ENCODE measurements at places on chromosomes 7 and 10.

- DNase-seq, result no peak
These were observed 26.7 kb upstream of the MKI67 start for GRCh38 chr10:128152741-128153580.

DNA sequence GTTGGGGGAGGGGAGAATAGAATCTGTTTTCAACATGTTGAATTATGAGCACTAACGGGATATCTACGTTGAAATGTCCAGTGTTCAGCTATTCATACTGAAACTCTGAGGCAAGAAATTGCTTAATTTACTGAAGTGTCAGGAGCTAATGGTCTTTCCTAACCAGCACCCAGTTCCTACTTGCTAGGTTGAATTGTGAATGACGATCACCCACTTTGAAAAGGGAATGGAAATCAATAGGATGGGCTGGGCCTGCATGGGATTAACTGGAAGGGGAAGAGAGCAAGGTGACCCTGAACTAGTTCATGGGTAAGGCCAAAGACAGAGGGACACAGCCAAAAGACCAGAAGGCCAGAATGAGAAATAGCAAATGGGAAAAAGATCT is 51.3 kb downstream of the HIPK2 start:
- DNase-seq, result no peak

- DNase-seq, result no peak
These were observed 9.2 kb upstream of the FOXP2 start for GRCh38 chr7:114405427-114405826.

DNA sequence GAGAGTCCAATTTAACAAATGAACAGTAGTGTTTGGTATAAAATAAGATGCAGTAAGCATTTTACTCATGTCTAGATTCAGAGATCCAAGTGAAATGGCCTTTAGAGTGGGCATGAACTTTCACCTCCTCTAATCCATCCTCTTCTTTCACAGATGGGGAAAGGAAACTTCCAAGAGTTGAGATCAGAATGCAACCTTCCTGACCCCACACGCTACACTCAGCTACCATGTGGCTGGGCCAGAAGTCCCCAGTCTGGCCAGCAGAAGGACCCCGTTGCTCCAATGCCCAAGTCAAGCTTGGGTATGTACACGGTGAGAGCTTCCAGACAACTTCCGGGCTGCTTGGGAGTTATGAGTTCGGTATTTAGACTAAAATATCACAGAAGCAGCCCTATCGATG is 228.0 kb downstream of the ELMO1 start:
- DNase-seq, result no peak

DNA sequence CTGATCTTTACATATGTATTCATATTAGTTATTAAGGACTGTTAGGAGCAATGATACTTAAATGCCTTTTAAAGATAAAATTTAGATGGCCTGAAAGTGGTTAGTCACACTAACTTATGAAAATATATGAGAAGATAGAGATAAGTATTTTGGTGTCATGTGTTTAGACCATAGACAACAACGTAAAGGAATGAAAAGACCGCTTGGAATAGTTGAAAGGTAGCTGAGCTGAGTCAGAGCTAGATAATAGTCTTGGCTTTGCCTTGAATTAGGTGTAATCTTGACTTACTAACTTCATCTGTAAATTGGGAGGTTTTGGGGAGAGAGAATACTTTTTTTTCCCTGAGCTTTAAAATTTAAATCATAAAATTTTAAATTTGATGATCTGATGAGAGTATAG is 127.0 kb downstream of the LYZL1 start:
- no peak for DNase-seq

GRCh38 chr10:122344741-122345258 is 29.7 kb upstream of the PLEKHA1 start:
- no peak for DNase-seq

- DNase-seq, result no peak
These were observed 166.4 kb upstream of the ADO start for GRCh38 chr10:62638062-62638477.

All from activated CD8-positive, alpha-beta T cell treated with anti-CD3 and anti-CD28 coated beads, Interleukin-2, amount 10 ng/mL, durations not matched to agents 7 days and 5 days (primary cell).